ENCODE measurements at places on chromosomes 7 and 10.

DNA sequence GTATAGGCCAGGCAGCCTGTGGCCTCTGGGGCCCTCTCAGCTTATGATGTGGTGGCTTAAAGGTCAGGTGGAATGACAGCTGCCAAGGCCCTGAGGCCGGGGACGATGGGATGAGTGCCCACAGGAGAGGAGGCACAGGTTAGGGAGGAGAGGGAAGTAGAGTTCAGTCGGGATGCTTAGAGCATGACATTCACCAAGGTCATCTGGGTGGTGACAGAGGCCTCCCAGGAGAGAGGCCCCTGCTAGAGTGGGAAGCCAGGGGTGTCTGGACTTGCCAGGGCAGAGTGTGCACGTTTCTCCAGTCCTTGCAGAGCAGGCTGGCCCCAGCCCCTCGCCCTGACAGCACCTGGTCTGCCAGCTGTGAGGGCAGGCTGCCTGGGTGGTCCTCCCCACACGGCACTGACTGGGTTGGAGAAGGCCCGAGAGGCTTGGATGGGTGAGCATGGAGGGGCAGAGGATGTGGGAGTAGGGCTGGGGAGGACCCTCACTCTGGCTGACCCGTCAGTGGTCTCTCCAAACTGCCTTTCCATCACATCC, 1.5 kb downstream of the CALHM1 start:
- no peak for DNase-seq

- peak; percentile 31 for DNase-seq
Observed at GRCh38 chr10:103592186-103593021, 98.9 kb downstream of the NEURL1 start.

- no peak for DNase-seq
Observed at GRCh38 chr10:13987446-13987845, 343.3 kb downstream of the FRMD4A start.

DNA sequence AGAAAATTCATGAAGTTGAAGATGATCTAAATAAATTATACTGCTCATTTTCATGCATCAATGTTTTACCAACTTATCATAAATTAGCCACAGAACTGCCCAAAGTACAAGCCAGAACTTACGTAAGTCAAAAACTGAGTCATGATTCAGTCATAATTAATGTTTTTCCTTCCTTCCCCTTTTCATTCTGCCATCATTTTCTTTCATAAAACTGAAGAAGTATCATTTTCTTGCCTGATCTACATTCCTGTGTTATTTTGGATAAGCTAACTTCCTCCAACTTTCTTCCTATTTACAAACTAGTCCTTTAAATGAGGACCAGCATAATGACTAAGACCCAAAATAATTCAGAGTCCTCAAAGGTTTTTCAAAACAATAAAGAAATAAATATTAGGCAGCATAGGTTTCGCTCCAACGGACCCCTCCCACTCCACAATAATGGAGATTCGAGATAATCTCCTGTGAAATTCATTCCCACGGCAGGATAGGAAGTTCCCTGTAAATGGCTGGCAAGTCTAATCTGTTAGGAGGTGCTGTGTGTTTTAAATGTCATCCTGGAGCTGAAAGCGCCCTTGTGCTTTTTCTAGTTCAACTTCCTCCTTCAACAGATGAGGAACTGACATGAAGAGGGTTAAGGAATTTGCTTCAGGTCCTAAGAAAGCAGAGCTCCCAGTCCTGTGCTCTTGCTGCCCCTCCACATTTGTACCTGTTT, 218.9 kb downstream of the DOCK4 start:
- DNase-seq, result peak; percentile 20

DNA sequence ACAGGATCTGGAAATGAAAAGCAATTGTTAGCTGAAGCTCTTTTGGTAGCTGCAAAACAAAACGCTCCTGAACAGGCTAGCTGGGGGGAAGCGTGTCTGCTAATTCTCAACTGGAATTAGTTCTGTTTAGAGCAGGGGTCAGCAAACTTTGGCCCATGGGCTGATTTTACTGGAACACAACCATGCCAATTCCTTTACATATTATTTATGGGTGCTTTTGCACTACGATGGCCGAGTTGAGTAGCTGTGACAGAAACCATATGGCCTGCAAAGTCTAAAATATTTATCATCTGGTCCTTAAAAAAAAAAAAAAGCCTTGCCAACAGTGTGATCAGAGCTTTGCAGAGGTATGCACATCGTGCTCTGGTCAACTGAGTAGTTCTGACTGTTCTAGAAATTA, 108.4 kb upstream of the PDLIM1 start:
- DNase-seq, result no peak

GRCh38 chr10:124646483-124647352, 97.5 kb downstream of the FAM53B start:
- DNase-seq, result no peak

GRCh38 chr10:77850620-77851231, 75.8 kb downstream of the DLG5 start:
- DNase-seq, result no peak

- DNase-seq, result no peak
Observed at GRCh38 chr10:120011359-120012130, 119.0 kb downstream of the SEC23IP start.

GRCh38 chr10:32893434-32893833, 64.6 kb downstream of the ITGB1 start:
- no peak for DNase-seq

GRCh38 chr7:73313521-73313906, 4.9 kb upstream of the NSUN5 start:
- no peak for DNase-seq

DNA sequence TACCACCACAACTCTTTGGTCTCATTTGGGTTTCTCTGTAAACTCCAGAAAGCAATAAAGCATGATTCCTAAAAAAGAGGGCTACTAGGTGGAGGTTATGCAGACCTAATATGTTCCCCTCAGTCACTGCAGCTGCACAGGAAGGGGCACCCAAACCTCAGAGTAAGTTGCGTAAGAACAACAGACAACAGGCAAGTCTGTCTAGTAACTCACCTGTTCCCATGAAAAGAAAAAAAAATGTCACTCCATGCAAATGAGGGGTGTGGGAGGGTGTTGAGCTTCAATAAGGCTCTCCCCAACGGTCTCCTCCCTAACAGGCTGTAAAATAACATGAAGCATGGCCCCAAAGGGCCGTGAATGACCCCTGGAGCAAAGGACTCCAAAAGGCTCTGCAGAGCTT, 461.4 kb downstream of the KCNMA1 start:
- no peak for DNase-seq

DNA sequence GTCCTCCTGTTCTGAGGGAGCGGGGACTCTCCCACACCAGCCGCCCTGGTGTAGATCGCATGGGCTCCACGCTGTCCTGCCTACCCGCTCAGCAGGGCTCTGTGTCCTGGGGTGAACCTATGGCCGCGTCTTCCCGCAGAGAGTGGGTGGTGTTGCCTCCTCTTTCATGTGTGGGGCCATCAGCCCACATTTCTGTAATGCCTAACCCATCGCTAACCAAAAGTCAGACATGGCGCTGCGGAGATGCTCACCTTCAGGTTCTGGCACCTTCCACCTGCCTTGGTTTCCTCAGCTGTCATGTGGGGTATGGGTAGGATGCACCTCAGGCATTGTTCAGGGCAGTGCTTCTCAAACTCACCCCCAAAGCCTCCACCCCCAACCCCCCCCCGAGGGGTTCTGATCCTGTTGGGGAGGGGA, 50.5 kb upstream of the CAMK2B start:
- no peak for DNase-seq

- no peak for DNase-seq
Observed at GRCh38 chr10:124622158-124622557, 122.0 kb downstream of the FAM53B start.

GRCh38 chr7:80760292-80760691, 121.8 kb downstream of the CD36 start:
- no peak for DNase-seq

GRCh38 chr7:25726781-25727311, 425.2 kb upstream of the NFE2L3 start:
- DNase-seq, result no peak

DNA sequence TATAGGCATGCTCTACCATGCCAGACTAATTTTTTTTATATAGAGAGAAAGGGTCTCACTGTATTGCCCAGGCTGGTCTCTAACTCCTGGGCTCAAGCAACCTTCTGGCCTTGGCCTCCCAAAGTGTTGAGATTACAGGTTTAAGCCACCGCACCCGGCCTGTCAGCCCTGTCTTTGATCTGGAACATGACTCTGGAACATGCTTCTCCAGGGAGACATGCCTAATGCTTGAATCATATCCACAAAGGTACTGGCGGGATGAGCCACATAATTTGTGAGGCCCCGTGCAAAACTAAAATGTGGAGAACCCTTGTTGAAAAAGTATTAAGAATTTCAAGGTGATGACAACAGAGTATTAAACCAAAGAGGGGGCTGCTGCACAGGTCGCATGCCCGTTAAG, 282.8 kb downstream of the ARHGAP12 start:
- no peak for DNase-seq

DNA sequence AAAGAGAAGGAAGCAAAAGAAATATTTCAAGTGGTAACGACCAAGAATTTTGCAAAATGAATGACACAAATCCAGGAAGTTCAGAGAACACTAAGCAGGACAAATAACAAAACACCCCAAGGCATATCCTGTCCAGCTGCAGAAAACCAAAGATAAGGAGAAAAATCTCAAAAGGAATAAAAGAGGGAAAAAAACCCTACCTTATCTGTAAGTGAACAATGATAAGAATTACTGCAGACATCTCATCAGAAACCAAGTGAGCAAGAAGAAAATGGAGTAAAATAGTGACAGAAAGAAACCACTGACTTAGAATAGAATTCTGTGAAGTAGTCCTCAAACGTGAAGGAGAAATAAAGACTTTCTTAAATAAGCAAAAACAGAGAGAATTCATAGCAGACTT, 21.8 kb downstream of the CARD11 start:
- no peak for DNase-seq

DNA sequence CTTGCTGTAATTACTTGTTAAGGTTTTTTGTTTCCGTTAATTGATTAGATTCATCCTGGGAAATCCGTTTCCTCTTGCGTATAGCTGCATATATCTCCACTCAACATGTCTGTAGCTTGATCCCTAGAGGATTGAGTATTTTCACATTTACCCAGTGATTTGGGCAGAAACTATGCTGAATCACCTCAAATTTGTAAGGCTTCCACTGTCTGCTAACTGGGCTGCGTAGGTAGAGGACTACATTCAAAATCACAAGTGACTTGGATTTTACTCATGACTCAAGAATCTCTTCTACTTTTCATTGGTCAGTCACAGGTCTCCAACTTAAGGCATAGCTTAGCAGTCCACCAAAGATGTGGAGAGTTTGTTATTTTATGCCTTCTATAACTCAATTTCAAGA, 141.8 kb downstream of the POLR1F start:
- no peak for DNase-seq

- DNase-seq, result no peak
Observed at GRCh38 chr7:154677454-154677853, 325.5 kb downstream of the PAXIP1 start.

DNA sequence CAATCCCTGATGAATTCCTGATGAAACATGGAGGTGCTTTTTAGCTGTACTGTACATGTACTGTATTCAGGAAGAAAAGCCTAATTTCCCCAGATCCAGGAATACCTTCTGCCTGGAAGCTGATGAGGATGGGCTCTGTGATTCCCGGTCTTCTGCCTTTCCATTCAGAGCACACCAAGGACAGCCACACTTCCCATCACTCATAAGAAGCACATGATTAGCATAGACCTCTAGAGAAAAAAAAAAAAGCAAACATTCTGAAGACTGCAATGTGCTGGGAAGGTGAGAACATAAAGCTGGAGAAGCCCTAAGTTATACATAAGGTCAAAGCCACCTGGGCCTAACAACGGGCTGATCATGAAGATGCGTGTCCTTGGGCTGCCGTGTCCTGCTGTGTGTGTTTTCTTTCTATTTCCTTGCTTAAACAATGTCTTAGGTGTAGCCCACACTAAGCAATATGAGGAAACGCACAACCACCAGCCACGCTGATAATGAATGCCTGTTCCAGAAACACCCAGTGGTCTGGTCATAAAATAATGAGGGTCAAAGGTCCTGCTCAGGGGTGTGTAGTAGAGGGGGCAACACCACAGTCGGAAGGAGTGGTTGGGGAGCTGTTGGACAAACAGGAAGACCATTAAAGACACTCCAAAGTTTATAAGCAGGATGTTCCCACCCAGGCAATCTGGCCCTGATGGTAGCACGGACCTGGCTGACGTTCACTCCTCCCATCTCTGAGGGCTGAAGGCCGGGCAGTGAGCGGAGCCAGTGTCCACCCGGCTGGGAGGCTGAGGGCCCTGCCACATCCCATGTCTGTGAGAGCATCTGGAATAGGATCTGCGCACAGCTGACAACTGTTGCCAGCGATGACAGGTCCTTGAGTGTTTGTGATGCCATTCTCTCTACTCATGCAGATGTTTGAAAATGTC, 7.9 kb downstream of the PKD1L1 start:
- no peak for DNase-seq

DNA sequence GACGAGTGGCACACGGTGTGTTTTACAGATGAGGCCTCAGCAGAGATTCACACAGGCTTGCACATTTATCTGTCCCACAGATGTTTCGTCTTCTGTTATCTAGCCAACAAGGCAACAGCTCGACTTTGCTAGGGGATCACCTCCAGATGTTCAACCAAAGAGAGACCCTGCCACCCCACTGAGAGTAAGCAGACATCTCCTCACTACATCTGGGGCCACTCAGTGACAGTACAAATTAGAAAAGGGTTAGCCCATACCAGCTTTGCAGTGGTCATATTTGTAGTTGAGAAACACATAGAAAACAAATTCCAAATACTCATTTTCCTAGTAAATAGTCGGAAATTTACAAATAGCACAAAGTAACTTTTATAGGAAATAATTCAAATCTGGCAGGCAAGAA, 164.2 kb downstream of the HDAC9 start:
- no peak for DNase-seq

GRCh38 chr10:1412531-1413189, 324.7 kb downstream of the ADARB2 start:
- no peak for DNase-seq

DNA sequence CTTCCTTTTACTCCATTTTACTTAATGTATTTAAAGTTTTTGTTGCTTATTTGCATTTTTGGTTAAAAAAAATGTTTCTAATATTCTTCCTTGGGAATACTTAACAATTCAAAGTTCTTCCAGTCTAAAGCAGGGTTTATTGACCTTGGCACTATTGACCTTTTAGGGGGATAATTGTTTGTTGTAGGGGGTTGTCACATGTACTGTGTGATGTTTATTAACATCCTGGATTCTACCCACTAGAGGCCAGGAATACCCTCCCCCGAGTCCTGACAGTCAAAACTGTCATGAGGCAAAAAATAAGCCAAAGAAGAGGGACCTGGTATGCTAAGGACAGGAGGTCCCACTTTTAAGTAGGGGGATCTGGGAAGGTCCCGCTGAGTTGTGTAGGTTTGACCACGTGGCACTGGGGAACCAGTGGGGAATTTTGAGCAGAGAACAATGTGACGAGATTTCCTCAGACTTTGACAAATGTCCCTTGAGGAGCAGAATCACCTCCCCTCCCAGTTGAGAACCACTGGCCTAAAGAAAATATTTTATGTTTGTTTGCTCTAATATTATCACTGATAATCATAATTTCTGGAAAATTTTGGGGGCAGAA, 178.3 kb upstream of the PRR15 start:
- DNase-seq, result no peak
